ENCODE measurements at places on chromosomes 7 and 10.

GRCh38 chr10:110502851-110503301 is 5.2 kb downstream of the DUSP5 start:
- DNase-seq: no peak

- DNase-seq: no peak
Observed at GRCh38 chr10:17599089-17599488, 18.1 kb downstream of the HACD1 start.

- DNase-seq: no peak
Observed at GRCh38 chr7:44969701-44970522, 8.9 kb downstream of the MYO1G start.

DNA sequence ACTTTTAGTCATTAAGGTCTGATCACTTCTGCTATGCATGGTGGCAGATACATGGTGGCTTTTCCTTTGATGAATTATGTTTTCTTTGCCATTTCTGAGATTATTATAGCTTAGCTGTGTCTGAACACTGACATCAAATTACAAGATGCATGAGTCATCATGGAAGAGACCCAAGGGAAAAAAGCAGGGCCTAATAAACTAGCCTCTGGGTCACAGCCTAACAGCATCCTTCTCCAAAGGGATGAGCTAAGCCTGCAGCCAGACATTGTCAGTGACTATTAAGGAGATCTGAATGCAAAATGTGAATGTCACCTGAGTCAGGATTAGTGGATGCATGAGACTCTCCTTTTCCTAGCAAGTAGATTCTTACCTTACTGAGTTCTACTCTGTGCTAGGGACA is 19.1 kb upstream of the OGDHL start:
- no peak for DNase-seq

DNA sequence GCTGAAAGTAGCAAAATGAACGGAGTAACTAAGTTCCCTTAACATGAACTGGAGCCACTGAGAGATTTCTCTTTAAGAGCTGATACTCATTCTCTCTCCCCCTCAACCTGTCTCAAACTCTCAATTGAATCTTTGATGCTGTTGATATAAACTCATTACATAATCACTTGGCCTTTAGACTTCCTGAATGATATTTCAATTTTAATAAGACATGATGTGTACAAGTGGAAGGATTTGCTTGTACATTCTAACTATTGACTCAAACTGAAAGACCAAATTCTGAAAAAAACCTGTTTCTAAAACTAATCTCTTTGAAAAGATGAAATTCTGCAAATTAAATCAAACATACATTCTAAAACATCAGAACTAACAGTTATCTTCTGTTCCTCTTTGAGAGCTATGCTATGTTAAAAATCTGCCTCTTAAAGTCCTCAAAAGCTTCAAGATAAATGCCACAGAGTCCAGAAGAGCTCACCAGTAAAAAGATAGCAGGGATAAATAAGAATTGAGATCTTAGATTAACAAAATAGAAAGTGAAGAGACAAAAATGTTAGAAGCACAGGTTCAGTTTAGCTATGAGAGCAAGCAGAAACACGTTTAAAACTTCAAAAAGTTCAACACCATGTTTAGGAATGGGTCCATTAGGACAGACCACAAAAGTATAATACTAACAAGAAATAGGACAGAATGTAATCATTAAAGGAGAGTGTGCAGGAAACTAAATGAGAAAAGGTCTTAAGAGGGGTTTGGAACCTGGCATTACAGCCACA is 46.1 kb downstream of the TNPO3 start:
- no peak for DNase-seq

GRCh38 chr10:30788307-30788706 is 158.8 kb upstream of the LYZL2 start:
- DNase-seq: no peak

- no peak for DNase-seq
Observed at GRCh38 chr7:13794581-13794980, 194.9 kb downstream of the ETV1 start.

DNA sequence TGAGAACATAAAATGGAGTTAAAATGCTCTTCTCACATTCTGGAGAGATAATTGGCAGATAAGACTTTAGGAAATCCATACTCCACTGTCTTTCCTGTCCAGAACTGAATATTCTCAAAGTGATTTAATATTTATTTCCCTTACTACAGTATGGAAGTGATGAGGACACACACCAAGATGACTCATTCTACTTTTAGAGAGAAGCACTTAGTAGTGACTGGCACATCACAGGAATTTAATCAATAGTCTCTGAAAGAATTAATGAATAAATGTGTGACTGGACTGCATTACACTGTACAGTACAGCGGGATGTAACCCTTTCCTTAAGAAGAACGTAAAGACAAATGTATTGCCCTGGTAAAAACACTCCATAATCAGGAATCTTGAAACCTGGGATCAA is 116.7 kb downstream of the SEMA3E start:
- DNase-seq: no peak

DNA sequence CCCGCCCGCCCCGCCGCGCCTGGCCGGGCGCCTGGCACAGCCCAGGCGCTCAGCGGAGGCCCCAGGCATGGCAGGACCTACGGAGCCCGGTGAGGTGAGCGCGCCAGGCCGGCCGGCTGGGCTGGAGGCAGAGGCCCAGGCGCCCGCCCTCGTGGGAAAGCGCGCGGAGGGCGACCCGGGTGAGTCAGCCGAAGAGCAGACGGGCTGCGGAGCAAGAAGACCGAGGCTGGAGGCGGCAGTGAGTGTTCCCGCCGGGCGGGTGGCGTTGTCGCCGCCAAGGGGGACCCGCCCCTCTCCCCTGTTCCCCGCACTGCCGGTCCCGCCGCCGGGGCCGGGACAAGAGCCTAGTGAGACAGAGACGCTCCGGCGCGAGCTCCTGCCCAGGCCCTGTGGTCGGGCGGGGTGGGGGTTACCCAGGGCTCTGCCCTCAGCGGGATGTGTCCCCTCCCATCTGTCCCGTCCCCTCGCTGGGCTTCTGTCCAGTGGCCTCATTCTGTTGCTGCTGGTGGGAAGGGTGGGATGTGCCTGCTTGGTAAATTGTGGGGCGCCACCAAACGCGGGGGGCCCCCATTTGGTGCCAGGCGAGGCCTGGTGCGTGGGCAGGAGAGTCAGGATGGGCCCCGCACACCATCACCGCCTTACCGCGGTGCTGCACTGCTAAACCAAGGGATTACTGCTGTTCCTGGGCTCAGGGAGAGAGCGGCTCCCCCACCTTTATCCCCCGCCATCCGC is 17.0 kb upstream of the NODAL start:
- DNase-seq: no peak

- DNase-seq: no peak
Observed at GRCh38 chr7:25408876-25409275, 180.6 kb upstream of the NPVF start.

DNA sequence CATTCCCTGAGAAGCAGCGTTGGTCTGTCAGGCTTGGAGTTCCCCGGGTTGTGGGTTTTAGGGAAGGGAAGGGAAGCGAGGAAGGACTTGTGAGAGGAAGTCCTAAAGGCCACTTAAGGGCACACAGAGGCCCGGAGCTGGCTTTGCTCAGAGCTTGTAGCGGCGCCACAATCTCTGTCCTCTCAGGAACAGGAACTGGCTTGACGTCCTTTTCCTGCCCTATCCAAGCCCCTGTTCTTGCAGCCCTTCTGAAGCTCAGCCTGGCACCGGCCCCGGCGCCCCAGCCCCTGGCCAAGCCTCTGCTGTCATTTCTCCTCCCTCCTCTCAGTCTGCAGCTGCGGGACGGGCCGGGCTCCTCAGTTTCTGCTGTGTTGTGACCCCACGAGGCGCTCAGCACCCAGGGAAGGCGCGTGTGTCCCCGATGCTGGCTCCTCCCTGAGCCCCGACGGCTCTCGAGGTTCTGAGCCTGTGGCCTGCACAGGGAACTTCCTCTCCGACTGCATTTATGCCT is at the start of gene GIMAP8:
TSS of gene GIMAP8 (plus strand) at position 140 of the 511 bp plus-strand sequence. CDS start 16,069 bp downstream, outside the sequence.
- DNase-seq: no peak

GRCh38 chr10:132609211-132609610 is 71.6 kb downstream of the INPP5A start:
- no peak for DNase-seq

DNA sequence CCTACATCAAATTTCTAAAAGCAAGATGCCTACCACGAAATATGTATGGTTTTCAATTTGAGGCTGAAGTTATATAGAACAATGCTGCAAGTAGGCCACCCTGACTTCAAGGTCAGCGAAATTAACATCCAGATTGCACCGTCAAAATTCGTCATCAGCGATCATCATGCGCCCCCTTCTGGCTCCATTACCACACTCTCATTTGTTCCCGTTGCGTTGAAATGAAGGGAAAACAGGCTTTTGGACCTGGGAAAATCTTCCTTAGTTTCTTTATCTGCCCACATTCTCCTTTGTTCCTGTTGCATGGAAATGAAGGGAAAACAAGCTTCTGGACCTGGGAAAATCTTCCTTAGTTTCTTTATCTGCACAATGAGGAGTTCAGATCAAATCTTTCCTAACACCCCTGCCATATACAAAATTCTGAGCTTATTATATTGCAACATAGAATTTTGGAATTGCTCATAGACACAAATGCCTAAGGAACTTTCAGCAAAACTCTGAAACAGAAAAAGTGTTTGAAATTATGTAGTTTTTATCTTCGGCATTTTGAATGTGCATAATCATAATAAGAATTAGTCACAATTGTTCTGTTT is 98.2 kb upstream of the PRKCQ start:
- DNase-seq: no peak

- DNase-seq: no peak
Observed at GRCh38 chr7:158023157-158023556, 564.5 kb downstream of the PTPRN2 start.

GRCh38 chr10:63896992-63897391 is 375.8 kb downstream of the REEP3 start:
- no peak for DNase-seq

GRCh38 chr7:98526059-98526458 is 91.0 kb upstream of the NPTX2 start:
- no peak for DNase-seq

DNA sequence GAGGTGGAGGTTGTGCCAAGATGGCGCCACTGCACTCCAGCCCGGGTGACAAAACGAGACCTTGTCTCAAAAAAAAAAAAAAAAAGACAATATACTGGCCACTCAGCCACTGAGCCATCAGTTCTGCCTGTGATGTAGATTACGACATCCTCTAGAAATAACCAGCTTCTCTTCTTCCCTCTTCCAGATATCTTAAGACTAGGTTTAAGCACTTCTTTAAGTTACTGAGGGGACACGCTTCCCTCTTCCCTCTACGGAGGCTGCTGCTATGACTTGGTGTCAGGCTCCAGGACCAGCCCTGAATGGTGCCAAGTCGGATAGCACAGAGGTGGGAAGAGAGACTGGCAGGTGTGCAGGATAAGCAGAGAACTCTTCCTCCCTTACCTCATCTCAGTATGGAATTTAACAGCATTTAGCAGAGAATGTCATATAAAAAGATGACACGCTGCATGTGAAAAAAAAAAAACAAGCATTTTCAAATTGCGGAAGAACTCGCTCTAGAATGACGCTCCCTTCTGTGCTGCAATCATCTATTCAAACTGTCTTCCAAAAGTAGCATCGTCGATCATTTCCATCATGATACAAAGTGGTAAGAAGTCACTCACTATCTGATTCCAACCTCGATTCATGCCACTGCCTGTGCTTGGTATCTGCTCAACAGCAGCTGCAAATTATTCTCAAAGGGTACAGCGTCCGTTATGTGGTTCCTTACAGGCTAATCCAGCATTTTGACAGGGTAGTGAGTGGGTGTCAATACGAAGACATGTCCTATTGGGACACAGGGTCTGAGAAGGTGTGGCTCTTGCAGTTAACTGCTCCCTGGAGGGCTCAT is 13.8 kb downstream of the DAGLB start:
- DNase-seq: no peak

DNA sequence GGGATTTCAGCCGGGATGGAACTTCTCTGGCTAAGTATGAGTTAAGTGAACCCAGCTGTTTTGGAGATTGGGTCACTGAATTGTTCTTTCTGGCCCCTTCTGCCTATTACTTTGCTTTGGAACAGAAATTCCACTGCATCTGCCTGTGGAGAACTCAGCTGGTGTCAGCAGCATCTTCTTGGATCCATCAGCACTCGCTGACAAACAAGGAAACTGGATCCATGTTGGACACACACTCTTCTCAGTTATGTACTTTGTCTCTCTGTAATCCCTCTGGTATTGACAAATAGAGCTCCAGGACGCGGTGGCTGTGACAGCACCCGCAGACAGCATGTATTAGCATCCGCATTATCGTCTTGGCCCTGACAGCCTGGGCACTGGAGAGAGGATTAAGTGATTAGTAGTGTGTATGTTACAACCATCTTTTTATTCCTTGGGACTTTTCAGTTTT is 73.0 kb upstream of the BMPER start:
- no peak for DNase-seq

GRCh38 chr10:52633266-52633665 is 139.3 kb downstream of the MBL2 start:
- no peak for DNase-seq
